ENCODE measurements at places on chromosomes 16 and 17. TPM values are rescaled to one million over a fixed set of nuclear protein-coding genes. Genes with fewer than 3 reads are reported as not detected.
A peak's percentile ranks its signal among the peaks of the same experiment; 100 is the strongest.

- no peak for DNase-seq
Measured at GRCh38 chr17:81063106-81064093, 28.4 kb downstream of the BAIAP2 start.

TMIGD1 gene
- total RNA-seq = not detected

- DNase-seq = no peak
Measured at GRCh38 chr17:61494325-61495160, 42.3 kb downstream of the TBX4 start.

CES1 gene
- 30.3 TPM for total RNA-seq

DNA sequence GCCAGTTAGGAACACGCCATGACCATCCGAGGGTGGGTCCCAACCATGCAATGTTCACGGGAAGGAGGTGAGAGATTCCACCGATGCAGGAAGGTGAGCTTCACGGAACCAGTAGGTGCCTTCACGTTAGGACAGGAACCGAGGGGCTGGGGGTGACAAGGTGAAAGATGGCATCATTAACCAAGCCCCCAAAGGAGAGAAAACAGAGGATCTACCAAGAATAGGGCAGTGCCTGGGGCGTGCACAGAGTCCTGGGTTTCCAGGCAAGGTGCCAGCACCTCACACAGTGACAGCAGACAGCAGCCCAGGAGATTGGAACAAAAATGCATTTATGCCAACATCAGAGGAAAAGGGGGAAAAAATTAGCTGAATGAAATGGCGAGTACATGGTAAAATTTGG, 137.9 kb downstream of the GSG1L start:
- no peak for DNase-seq

ITFG1 gene
- 64.5 TPM for total RNA-seq

SLC25A10 gene
- 8.6 TPM for total RNA-seq

GRCh38 chr17:30927756-30928155, 6.0 kb downstream of the ADAP2 start:
- DNase-seq = no peak

NPW gene
- total RNA-seq = not detected

FA2H gene
- total RNA-seq = 0.50 TPM

CBFA2T3 gene
- 11.5 TPM for total RNA-seq

DNA sequence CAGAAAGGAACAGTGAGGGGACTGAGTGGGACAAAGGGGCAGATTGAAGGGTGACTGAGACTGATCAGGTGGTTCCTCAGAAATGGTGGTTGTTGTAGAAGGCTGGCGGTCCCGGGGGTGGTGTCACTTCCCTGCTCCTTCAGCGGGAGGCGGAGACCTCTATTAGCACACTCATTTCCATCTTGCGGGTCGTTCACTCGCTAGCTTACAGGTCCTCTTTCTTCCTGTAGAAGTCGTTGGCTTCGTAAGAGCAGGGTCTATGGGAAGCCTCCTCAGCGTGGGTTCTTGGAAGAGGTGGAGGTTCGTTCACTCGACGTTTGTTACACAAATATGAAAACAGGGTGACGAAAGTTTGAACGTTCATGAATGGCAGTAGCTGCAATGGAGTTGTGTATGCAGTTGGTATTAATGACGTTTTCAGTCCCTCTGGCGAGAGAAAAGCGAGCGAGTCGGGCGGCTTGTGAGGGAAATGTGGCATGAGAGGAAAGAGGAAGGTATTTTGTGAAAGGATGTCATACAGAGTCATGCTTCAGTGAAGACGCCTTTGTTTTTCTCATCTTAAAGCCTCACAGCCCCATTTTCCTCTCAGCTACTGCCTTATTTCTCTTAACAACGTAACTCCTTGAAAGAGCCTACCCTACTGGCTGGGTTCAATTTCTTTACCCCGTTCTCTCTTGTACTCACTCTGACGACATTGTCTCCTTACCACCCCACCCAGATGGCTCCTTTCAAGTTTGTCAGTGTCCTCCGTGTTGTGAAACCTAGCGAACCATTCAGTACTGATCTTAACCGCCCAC, 667 bp downstream of the EFCAB13 start:
- DNase-seq = peak; percentile 71

GRCh38 chr17:73160980-73161630, 3.7 kb upstream of the SSTR2 start:
- DNase-seq = no peak

CLEC3A gene
- not detected for total RNA-seq

- no peak for DNase-seq
Measured at GRCh38 chr17:30321314-30321713, 12.5 kb downstream of the TMIGD1 start.

- no peak for DNase-seq
Measured at GRCh38 chr17:44778656-44779210, 19.9 kb downstream of the ADAM11 start.

DNA sequence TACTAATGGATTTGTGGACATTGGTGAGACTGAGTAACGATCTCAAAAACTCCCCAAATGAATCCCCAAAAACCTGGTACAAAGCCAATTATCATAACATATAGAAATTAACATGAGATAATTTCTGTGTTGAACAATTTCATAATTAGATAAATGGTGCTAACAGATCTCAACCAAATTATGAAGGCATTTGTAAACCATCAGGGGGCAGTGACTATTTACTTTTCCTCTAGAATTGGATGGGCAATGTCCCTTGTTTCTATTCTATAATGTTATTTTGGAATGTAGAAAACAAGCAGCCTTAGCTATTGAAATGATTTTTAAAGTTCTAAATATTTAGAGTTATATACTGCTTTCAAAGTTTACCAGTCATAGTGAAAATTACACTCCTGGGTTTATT, 57.8 kb downstream of the MYH10 start:
- DNase-seq = no peak

ADPRM gene
- 4.8 TPM for total RNA-seq

GRCh38 chr17:4896332-4897197, 2.8 kb upstream of the C17orf107 start:
- DNase-seq = peak; percentile 29

- no peak for DNase-seq
Measured at GRCh38 chr17:79627766-79628690, 17.2 kb upstream of the RBFOX3 start.

DRC3 gene
- 1.5 TPM for total RNA-seq

DNA sequence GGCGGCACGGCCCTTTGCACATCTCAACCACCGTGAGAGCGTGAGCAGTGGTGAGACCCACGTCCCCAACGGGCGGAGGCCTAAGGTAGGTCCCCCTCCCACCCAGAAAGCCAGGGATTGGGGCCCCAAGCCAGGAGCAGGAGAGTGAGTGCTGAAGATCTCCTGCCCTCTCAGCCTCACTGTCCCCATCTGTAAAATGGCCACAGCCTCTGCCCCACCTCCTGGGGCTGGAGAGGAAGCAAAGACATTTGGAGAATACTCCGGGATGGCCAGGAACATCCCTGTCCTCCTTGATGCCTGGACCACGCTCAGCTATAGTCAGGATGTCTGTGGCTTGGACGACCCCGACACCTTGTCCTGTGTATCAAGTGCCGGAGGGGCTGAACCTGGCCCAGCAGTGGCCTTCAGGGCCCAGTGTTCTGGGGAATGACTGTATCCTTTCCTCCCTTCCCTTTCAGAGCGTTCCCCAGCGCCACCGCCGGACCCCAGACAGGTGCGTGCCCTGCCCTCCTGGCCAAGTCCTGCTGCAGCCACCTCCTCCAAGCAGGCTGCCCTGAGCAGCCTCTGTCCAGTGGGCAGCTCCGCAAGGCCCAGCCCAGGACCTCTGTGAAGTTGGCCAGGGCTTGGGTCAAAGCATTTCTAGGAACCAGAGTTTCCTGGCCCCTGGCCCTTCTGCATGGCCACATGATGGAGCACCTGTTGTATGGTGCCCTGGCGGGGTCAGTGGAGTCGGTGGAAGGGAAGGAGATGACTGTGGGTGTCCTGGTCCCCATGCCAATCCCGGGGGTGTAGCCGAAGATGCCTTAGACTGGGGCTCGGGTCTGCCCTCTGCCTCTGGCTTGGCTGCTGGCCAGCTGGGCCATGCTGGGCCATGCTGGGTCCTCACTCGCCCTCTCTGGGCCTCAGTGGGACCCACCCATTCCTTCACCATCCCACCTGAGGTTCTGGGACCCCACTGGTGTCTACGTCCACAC, 38.4 kb downstream of the ADCY7 start:
- peak; percentile 25 for DNase-seq

DNA sequence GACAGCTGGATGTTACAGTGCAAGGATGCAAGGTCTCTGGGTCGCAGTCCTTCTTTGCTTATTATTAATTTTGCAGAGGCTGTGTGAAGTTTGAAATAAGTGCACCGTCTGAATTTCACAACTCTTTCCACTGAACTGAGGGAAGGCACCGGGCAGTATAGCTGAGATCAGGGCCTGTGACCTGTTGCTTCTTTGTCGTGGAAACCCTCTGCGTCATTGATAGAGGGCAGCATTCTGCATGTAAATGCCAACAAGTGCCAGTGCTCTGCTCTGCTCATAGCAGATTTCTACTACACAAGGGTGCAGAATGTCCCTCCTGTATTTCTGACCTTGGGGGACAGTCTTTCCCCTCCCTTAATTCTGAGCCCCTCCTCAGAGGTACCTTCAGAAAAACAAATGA, 26.0 kb downstream of the CD300LF start:
- no peak for DNase-seq

DNA sequence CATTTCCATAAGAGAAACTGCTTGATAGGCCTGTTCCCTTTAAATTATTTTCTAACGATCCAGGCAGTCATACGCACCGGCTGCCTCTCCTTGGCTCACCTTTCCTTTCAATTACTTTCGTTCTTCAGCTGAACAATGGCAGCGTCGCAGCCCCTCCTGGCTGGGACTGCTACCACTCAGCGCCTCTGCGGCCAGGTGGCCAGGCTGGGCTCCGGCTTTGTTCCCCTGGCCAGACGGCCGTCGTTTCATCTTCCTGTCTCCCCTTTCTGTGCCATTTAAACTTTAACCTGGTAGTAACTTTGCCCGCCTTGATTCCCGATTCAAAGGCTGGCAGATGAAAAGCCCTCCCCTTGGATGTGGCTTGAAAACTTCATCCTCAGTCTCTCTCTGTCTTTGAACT, 79.0 kb downstream of the C16orf78 start:
- no peak for DNase-seq

ALOX12B gene
- total RNA-seq = not detected

DNA sequence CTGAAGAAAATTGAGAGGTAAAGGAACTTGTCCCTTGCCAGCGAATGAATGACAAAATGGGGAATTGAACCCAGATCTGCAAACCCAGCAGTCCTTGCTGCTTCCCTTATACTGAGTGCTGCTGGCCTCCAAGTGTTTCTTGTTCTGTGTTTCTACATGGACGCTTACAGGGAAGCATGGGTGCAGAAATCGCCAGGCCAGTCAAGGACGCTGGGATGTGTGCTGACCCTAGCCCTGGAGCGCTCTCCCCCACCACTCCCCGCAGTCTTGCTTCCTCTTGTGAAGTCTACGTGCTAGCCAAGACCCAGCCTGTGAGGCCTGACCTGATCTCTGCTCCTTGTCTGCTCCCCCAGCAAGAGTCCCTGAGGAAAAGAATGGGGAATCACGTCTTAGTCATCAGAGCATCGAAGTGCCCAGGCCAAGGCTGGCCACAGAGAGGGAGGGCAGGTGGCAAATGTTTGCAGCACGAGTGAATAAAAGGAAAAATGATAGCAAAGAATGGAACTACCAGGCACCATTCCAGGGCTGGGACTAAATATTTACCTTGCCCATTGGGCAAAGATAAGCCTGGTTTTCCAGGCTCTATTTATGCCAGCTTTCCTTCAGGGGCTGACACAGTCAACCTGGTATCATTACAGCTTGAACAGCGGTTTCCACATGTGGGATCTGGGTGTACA, 17.4 kb downstream of the CA4 start:
- no peak for DNase-seq

ACSM5 gene
- total RNA-seq = 1.2 TPM

CD300LG gene
- 19.1 TPM for total RNA-seq

- DNase-seq = no peak
Measured at GRCh38 chr17:59893676-59894100, 767 bp downstream of the RPS6KB1 start.

GRCh38 chr17:56635641-56636040, 42.1 kb downstream of the NOG start:
- no peak for DNase-seq

DNA sequence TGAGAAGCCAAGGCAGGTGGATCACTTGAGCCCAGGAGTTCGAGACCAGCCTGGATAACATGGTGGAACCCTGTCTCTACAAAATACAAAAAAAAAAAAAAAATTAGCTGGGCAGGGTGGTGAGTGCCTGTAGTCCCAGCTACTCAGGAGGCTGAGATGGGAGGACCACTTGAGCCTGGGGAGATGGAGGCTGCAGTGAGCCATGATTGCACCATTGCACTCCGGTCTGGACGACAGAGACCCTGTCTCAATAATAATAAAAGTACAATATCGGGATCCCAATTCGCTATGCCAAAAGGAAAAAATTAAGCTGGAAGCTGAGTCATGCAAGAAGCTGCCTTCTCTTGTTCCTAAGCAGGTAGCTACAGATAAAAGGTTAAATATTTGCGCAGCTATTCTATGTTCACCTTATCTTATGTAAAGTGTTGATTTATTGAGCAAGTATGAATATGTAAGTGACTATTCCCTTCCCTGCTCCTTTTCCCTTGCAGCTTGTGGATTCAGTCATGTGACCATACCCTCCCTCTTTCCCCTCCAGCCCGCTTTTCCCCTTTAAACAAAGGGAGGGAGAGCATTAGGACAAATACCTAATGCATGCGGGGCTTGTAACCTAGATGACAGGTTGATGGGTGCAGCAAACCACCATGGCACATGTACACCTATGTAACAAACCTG, 112.0 kb downstream of the LITAF start:
- DNase-seq = no peak

GRCh38 chr17:81090361-81091136, 55.6 kb downstream of the BAIAP2 start:
- DNase-seq = peak; percentile 79

GRCh38 chr16:3509470-3509928, 8.7 kb downstream of the CLUAP1 start:
- no peak for DNase-seq

IL17C gene
- not detected for total RNA-seq

DNA sequence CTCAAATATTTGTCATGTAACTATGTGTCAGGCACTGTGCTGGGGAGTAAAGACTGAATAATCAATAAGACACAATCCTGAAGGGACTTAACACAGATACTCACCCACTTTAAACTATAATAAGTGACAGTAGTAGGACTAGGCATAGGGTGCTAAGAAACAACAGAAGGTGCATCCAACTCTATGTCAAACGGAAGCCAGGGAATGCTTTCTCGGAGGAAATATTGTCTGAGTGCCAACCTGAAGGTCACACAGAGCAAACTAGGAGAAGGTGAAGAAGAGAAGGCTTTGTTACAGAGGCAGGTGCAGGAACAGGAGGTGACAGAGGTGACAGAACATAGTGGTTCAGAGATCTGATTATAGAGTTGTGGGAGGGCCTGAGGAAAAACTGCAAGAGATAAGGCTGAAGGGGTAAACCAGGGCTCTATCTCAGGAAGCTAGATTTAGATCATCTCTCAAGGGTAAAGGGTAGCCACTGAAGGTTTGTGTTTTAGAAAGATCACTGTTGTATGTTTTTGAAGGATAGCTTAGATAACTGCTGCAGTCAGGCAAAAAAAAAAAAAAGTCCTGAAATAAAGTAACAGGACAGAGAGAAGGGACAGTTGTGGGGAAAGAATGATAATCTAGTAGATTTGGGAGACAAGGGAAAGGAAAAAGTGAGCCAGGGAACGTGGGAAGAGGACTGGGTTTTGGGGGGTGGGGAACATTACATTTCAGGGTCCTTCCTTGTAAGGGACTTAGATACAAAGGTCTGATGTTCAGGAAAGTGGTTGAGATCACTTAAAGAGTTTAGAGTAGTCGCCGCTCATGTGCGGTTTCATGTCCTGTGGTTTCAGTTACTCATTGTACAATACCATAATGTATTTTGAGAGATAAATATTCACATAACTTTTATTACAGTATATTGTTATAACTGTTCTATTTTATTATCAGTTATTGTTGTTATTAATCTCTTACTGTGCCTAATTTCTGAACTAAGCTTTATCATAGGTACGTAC, 85.6 kb upstream of the NETO2 start:
- no peak for DNase-seq

MPV17L gene
- 5.3 TPM for total RNA-seq

ALDH3A2 gene
- total RNA-seq = 60.4 TPM
